ENCODE measurements at places on chromosomes 6 and 20.

- no peak for DNase-seq
These were observed 18.4 kb downstream of the NT5E start for GRCh38 chr6:85468326-85468725.

DNA sequence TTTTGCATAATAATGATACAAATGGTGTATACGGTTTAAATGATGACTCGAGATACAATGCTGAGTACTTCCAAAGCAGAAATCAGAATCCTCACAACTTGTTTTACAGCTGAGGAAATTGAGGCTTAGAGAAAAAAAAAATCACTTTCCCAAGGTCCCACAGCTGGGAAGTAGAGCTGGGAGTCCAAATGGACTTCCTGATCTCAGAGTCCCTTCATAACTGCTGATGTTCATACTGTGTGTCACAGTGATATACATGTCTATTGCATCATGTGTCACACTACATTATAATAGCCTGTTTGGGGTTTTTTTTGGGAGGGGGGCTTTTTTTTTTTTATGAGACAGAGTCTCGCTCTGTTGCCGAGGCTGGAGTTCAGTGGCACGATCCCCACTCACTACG lies 8.5 kb downstream of the HM13 start:
- no peak for DNase-seq

- DNase-seq, result peak; percentile 87
These were observed 108.2 kb downstream of the HFE start for GRCh38 chr6:26195376-26195923.

DNA sequence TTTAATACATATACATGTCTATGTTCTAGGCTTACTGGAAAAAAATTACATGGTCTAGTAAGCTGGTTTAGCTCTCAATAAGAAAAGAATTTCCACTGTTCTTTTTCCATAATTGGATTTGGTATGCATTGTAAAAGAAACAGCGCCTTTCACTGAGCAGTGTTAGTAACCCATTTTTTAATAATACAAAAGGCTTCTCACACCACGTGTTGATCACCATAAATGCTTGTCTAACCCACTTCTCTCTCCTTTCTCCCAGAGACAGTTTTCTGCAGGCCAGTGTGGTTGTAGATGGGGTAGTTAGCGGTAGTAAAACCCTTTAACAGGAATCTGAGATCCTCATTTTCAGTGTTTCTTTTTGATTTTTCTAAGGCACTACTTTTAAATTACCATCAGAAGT lies 348.7 kb upstream of the MANEA start:
- no peak for DNase-seq
